ENCODE measurements at places on chromosomes 6 and 20.

DNA sequence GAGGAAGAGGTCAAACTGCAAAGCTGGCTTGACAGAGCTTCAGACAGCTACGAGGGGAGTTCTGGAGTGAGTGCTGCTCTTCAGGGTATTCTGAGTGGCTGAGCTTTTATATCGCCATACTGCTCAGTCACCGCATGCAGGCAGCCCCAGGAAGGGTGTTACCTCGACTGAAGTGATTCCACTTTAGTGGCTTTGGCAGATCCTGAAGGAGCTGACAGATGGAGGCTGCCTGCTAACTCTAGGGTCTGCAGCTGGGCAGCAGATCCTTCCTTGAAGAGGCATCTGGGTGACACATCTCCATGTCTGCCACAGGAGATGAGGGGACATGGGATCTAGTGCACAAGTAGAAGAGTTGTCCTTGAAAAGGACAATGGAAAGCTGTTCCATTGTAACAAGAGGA lies 3.7 kb upstream of the DEK start:
- DNase-seq: peak; percentile 64

- peak; percentile 44 for DNase-seq
Observed at GRCh38 chr20:32743237-32744112, at the start of gene COMMD7. TSS of gene COMMD7 (minus strand) at chr20:32743467. CDS start at chr20:32743391, 76 bp downstream.

GRCh38 chr6:42227173-42227850 lies 9.7 kb upstream of the MRPS10 start:
- DNase-seq: no peak

DNA sequence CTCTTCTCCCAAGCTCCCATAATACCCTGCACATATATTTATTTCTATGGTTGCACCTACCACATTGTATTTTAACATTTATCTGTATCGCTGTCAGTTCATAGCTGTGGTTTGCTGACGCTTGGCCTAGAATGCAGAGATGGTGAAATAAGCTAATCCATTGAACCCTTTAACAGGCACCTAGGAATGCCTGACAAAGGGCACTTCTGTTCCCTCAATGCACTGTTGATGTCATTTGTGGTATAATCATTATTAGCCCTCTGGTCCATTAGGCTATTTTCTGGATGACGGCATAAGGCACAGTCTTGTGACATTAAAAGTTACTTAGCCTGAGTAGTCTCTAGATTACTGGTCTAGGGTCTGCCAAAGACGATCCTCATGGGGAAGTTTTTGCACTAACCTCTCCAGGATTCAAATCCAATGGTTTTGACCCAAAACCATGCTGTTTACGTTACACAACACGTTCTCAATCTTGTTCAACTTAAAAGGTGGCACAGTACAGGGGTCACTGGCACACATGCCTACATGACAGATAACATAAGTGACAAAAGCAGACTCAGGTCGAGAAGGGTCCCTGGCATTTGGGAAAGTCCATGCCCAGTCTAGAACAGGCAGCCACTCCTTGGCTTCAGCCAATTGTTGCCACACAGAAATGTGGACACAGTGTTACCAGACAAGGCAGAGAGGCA lies 2.1 kb upstream of the YWHAB start:
- no peak for DNase-seq

GRCh38 chr6:53627391-53628218 lies 38.0 kb downstream of the KLHL31 start:
- DNase-seq: no peak
